ENCODE measurements at places on chromosomes 6 and 20.

DNA sequence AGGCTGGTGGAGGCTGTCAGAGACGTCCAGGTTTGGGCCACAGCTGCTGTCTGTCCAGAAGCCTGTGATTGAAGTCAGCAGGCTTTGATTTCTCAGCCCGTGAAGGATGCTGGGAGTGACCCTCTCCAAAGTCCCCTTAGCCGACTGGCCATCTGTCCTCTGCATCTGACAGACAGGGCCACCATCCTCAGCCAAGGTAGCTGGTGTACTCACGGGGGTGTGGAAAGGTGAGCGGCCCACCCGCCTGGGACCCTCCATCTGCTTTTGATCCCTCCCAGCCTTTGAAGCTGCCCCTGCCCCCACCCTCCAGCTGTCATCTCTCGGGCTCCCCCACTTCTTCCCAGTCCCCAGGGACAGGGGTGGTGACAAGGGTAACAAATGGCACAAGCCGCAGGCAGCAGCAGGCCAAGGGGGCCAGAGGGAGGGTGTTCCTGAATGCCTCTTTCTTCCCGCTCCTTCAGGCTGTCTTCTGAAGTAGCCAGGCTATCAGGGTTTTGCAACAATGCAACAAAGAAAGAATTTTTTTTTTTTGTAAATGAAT is 84.4 kb downstream of the EYA2 start:
- DNase-seq = no peak

DNA sequence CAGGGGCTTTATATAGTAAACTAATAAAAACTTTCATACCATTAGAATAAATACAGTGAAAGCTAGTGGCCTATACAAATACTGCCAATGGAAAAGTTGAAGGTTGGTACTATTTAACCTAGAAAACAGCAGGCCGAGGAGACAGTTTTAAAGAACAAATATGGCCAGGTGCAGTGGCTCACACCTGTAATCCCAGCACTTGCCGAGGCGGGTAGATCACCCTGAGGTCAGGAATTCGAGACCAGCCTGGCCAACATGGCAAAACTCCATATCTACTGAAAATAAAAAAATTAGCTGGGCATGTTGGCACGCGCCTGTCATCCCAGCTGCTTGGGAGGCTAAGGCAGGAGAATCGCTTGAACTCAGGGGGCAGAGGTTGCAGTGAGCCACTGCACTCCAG is 24.8 kb downstream of the GLYATL3 start:
- no peak for DNase-seq

DNA sequence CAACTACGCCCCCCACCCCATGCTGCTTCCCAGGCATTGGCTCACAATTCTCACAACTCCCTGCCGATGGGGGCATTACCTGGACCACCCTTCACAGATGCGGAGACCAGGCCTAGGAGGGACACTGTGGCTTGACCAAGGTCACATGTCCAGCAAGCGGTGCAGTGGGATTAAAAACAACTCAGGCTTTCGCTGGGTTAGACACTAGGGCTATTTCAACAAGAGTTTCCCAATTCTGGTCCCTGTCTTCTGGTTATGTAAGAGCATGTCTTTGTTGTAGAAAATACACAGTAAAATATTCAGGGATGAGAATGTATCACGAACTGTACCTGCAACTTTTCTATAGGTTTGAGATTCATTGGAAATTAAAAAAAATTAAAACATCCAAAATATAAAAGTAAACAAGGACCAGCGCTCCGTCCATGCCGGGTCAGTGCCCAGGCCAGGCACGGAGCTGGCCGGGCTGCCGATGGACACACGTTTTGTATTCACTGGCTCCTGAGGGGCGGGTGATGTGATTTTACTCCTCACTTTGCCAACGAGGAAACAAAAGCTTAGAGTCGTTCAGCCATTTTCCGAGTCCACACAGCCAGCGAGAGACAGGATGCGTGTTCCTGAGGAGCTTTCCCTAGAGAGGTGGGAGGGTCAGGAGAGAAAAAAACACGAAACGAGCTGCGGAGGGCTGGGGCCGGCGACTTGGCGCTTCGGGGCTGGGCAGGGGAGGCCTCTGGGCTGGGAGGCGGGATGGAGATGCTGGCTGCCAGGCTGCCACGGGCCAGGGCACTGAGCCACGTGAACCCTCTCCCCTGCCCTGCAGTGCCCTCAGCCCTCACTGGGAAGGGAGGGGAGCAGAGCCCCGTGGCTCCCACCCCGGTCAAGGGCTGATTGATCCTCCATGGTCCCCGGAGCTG is 17.1 kb upstream of the VSTM2L start:
- no peak for DNase-seq

DNA sequence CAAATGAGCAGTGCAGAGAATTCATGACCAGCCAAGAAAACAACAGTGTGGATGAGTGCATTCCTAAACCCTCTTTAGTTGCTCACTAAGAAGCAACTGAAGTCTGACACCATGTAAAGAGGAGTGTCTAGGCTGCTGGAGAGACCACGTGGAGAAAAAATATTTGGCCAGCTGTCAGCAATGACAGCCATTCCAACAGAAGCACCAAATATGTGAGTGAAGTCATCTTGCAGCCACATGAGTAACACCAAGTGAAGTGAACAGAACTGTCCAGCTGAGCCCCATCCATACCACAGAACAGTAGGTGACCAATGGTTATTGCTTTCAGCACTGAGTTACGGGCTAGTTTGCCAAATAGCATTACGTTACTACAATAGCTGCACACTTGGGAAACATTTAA is 89.4 kb downstream of the TBXT start:
- no peak for DNase-seq

DNA sequence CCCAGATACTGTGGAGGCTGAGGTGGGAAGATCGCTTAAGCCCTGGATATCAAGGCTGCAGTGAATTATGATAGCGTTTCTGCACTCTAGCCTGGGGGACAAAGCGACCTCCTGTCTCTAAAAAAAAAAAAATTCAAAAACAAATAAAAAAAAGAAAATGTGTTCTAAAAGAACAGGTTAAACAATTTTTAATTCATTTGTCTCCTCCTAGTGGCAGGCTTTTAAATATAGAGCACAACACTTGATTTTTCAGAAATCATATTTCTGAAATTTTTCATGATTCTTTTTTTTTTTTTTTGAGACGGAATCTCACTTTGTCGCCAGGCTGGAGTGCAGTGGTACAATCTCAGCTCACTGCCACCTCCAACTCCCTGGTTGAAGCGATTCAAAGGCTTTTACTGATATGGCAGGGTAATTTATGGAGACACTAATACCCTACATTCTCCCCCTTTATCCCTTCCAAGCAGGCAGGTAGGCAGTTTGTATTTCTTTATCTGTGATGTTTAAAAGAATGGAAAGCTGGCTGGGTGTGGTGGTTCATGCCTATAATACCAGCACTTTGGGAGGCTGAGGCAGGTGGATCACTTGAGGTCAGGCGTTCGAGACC is 8.7 kb upstream of the GTF3C6 start:
- DNase-seq = no peak

DNA sequence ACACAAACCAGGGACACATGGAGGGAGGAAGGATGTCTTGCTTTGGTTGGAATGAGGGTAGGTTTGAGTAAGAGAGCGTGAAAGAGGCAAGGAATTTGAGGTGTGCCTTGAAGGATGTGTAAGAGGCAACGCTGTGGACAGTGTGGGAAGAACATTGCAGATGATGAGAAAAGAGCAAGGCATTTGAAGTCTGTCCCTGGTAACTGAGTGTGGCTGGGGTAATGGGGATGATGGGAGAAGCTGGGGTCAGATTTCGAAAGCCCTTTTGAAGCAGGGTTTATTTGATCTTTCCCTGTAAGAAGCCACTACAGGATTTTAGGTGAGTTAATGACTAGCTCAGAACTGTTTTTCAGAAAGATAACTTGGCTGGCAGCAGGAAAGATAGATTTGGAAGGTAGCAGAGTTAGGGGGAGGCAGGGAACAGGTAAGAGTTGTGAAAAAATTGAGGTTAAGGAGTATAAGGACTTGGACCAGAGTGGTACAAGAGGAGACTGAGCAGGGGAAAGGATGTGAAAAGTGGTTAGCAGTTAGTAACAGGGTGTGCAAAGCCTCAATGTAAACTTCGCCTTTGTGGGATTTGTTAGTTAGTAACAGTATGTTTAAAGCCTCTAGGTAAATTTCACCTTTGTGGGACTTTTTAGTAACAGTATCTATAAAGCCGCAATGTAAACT is 17.7 kb downstream of the UTRN start:
- DNase-seq = no peak

DNA sequence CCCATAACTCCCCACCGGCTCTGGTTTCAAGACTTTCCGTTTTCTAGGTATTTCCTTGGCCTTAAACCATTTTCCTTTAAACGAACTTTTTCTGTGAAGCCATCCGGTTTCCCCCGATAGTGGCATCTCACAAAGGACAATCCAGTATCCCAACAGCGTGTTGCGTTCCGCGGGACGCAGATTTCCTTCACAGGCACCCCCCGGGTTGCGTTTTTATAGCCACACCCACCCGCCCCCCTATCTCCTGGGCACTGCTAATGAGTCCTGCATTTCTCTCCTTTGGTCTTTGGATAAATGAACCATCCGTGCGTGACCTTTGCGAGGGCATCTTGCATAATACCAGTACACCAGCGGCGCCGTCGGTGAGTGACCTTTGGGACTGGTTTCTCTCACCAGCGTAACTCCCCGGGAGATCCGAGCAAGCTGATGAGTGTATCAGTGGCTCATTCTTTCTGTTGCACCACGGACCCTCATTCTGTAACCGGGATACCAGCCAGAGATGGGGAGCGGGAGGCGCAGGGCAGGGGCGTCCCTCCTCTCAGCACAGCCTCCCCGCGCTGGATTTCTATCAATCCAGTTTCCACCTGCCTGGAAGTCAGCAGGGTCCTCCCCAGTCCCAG is 586 bp upstream of the NQO2 start:
- DNase-seq = no peak

DNA sequence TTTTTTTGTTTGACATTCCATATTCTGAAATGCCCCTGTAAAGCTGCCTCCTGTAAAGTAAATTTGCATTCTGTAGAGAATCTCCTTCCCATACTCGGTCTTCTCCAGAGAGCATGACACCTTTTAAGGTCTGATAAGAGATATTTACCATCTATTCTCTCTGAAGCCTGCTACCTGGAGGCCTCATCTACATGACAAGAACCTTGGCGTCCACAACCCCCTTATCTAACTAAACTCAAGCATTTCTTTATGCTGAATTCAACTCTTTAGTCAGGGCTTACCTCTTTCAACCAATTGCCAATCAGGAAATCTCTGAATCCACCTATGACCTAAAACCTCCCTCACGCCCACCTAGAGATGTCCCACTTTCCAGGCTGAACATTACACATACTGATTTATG is 51.6 kb downstream of the FAM184A start:
- DNase-seq = no peak

- DNase-seq = no peak
These were observed 304.3 kb upstream of the SUPT3H start for GRCh38 chr6:45681860-45682511.

DNA sequence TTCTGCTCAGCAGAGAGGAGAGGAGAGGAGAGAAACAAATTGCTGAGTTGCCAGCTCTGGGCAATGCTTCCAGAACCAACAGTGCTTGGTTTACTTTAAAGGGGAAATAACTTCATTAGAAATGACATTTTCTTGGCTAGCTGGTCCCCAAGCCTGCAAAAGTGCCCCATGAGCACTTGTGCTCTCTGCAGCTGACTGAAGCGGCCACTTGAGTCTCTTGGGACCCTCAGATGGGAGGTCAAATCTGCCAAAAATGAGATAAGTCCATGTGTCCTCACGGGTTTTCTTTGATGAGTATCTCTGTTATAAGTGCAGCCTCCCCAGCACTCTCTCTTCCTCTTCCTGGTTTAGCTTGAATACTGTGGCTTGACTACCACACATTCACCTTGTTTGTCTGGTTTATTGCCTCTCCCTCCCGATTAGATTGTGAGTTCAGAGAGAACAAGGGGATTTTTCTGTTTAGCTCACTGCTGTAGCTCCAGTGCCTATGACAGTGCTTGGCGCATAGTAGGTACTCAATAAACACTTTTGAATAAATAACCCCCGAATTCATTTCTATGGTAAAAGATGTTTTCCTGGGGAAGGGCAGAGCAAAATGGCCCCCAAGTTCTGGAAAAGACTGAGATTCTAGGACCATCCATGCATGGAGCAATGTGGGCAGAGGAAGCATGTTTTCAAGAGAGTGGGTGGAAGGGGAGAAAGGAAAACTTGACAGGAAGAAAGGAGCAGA is 7.0 kb upstream of the RIN2 start:
- DNase-seq = no peak
